ENCODE measurements at places on chromosomes 6 and 20.

- DNase-seq: no peak
Measured at GRCh38 chr6:118574051-118574865, 26.2 kb downstream of the PLN start.

DNA sequence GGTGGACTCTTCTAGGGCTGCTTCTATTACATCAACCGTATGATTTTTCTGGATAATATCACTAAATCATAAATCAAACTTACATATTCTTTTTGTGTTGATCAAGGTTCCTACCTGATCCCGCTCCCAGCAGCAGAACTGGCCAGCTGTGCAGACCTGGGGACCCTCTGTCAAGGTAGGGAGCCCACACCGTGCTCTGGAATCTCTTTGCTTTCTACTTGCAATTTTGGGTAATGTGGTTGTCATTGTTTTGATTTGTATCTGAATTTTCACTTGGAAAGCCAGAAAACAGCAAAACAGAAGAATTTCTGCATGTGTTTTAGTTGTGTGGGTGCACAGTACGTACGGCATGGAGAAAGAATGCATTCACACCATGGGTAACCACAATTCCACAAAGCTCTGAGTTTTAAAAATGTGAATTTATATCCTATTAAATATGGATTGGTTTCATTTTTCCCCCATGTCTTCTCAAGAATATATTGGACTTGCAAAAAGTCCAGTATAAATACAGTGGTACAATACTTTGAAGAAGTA is 80.1 kb downstream of the ADGRG6 start:
- no peak for DNase-seq

DNA sequence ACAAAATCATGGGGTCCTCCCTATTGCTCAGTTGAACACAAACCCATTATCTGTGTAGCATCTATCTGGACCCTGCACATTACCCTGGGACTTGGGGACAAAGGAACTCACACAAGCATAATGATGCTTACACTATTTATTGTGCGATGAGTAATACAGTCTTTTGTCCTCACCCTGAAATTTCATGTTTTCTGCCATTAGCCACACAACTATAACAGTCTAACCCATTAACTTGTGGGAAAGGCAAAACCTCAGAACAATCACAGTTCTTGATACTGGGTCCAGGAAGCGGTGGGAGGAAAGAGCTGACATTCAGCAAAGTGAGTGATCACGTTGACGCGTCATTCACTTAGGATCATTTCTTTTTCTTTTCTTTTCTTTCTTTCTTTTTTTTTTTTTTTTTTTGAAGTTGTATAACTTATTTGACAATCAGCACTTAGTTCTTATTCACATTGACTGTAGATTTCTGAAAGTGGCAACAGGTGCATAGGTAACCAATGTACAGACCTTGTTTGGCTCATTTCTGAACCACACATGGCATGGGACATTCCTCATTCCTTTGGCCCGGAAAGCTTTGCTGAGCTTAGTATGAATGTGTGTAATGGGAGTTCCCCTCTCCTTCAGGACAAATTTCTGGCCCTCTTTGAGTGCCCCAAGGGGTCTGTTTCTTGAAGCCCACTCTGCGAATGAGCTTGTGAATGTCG is 94.8 kb upstream of the CNKSR3 start:
- no peak for DNase-seq

DNA sequence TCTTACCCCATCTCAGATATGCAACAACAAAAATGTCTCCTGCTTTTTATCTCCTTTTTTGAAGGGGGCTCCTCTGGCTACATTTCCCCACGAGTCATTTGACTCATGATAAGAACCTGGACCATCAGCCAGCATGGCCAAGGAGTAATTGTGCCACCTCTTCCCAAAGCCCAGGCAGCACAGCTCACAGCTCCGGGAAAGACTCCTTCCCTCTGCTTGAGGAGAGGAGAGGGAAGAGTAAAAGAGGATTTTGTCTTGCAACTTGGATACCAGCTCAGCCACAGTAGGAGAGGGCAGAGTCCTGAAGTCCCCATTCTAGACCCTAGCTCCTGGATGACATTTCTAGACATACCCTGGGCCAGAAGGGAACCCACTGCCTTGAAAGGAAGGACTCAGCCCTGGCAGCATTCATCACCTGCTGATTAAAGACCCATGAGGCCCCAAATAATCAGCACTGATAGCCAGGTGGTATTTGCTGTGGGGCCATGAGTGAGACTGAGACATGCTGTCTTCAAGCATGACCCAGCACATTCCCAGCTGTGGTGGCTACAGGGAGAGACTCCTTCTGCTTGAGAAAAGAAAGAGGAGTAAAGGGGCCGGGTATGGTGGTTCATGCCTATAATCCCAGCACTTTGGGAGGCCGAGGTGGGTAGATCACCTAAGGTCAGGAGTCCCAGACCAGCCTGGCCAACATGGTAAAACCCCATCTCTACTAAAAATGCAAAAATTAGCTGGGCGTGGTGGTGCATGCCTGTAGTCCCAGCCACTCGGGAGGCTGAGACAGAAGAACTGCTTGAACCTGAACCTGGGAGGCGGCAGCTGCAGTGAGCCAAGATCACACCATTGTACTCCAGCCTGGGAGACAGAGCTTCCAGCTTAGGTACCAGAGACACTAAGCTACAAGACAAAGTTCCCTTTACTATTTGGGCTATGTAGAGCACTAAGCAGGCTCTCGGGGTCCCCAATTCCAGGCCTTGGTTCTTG is 28.1 kb downstream of the NCOA6 start:
- no peak for DNase-seq

GRCh38 chr20:10618611-10619245 is 55.1 kb downstream of the JAG1 start:
- no peak for DNase-seq

- no peak for DNase-seq
Measured at GRCh38 chr20:62258499-62259293, 20.4 kb downstream of the OSBPL2 start.

- no peak for DNase-seq
Measured at GRCh38 chr6:22828179-22829062, 259.1 kb downstream of the HDGFL1 start.

- no peak for DNase-seq
Measured at GRCh38 chr6:164749221-164750064, 560.0 kb downstream of the C6orf118 start.

DNA sequence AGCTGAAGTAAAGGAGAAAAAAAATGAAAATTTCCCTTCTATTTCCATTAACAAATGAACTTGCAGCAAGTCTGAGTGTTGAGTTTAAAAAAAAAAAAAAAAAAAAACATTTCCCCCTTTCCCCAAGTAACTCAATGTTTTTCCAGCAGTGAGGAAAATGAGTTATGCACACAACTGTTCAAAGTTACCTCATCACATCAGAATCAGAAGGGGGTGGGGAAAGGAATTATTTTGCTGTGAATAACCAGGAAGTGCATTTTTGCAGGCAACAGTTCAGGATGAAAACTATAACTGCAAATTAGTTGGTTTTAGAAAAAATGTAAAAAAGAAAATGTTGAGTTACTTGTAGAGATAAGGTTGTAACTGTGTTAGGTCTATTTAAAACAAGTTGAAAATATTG is 568.9 kb upstream of the CITED2 start:
- DNase-seq: no peak

DNA sequence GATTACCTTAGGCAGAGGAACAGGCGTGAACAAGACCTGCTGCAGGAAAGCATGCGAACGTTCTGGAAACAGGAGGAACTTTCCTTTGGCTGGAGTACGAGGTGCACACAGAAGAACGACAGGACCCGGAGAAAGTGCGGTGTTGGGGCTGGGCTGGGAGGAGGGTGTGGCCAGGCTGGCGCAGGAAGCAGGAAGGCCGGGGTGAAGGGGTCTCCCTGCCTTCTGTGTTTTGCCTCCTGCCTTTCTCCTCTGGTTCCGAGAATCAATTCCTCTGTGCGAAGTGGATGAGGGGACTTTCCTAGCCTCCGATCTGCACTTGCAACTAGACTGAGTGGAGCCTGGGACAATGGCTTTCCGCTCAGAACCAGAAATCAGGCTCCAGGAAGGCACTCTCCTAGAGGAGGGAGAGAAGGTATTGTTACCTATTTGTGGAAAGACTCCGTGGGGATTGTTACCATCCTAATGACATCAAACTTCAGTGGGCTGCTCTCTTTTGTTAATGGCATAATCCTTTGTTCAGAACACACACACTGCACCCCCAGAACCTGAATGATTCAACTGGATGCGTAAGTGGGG is 22.9 kb upstream of the PLEKHG1 start:
- no peak for DNase-seq

All from activated CD8-positive, alpha-beta memory T cell treated with anti-CD3 and anti-CD28 coated beads, Interleukin-2, amount 10 ng/mL, durations not matched to agents 7 days and 5 days (primary cell).